Renal cortex interstitium (tissue), 15 donors: ENCODE measurements at places on chromosomes 7 and 10. TPM values are rescaled to one million over a fixed set of nuclear protein-coding genes. Genes with fewer than 3 reads are reported as not detected.

DNA sequence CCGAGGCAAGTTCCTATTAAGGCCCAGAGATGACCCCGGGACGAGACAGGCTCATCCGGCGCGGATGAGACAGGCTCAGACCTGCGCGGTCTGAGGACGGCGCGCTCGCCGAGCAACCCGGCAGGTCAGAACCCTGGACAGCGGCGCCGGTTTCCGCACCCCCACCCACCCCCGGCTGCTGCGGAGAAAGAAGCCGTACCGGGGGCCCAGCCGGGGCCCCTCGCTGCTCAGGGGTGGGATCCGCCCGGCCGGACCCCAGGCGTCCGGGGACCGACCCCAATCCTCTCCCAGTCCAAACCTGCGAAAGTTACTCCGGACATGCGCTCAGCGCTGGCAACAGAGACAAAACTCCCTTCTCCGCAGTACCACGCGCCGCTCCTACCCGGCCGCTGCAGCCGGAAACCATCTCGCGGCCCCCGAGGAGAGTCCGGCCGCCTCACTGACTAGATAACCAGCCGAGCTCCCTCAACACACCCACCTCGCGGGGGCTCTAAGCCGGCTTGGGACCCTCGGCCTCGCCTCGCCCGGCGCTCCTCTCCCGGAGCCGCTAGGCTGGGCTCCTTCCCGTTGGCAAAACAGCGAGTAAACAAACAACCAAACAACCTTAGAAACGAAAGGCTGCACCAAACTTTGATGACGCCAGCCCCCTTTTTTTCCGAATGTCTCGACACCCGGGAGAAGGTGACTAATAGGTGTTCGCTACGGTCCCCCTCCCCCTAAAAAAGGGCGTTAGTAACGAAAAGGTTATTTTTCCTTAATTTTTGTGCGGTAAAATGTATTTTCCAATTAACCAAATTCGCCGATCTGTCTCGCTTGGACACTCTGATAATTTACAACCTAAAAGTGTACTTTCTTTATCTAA lies 2.3 kb upstream of the DRGX start:
- peak; percentile 49 for DNase-seq

- DNase-seq, result no peak
These were observed 55.8 kb downstream of the FAM53B start for GRCh38 chr10:124688386-124688785.

GRCh38 chr7:139114018-139114417 lies 4.5 kb upstream of the ZC3HAV1 start:
- no peak for DNase-seq

GRCh38 chr10:30178356-30178964 lies 119.1 kb upstream of the JCAD start:
- DNase-seq, result no peak

GRCh38 chr10:30098629-30099028 lies 39.2 kb upstream of the JCAD start:
- no peak for DNase-seq

DNA sequence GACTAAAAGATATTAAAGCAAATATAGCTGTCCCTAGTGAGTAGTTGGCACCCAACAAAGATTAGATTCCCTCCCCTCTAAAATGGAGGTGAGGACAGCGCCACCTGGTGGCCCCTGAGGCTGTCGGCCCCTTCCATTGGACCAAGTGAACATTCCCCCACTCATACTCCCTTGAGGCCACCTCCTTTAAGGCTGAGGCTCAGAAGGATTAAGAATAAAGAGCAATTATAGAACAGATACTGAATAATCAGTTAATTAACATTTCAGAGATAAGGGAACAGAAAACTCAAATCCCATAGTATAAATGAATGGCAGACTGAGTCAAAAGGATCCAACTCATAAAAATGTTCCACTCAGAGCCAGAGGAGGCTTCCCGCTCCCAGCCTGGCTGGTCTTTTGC lies 130.4 kb upstream of the GHITM start:
- DNase-seq, result no peak

DNA sequence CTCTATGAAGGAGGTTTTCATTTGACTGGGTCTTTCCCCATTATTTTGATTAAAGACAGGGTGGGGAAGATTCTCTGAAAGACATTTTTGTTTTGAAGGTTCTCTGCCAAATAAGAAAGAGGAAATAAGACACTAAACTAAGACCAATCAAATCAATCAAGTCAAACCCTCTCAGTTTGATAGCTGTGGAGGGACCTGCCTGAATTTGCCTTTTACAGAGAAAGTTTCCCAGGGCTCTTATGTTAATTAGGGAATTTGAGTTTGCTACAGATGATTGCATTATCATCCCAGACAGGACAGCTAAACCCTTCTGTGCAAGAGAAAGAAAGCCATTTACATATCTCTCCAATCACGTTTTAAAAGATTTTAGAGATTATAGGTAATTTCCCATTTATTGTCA lies 80.0 kb downstream of the CSTF2T start:
- no peak for DNase-seq

DNA sequence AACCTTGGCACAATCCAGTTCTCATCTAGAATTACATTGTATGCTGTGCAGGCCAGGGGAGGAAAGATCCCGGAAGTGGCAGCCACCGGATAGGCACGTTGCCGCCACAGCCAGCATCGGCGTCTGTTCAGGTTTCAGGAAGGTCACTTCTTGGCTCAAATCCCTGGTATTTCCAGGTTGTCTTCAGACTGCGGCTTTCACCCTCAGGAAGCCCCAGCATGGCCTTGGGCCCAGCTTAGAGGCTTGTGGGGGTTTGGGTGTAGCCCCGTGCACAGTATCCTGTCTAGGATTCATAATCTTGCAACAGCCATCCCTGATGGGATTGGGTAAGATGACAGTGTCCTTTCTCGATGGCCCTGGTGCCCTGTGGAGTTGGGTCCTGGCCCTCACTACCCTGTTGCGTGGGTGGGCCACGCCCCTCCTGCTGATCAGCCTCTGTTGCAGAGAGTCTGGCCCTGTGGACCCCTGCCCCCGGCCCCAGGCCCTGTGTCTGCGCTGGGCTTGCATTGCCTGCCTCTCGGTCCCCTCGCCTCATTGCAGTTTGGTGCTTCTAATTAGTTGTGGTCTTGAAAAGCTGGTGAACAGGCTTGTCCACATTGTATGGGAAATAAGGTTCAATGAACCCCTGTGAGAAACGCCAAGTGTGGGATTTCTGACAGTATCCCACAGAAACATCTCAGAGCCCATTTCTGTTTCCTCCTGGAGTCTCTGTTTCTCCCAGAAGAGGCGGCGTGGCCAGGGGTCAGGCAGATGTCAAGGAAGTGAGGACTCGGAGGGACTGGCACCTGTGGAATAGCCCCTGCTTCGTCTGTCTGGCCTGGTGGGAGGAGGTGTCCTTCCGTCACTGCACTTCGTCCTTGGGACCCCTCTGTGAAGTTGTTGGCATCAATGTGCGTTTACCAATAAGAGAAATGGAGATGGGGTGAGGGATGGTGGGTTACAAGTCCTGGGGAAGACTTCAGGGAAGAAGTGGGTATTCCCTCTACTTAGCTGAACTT lies 77.5 kb downstream of the MGMT start:
- DNase-seq, result no peak

DNA sequence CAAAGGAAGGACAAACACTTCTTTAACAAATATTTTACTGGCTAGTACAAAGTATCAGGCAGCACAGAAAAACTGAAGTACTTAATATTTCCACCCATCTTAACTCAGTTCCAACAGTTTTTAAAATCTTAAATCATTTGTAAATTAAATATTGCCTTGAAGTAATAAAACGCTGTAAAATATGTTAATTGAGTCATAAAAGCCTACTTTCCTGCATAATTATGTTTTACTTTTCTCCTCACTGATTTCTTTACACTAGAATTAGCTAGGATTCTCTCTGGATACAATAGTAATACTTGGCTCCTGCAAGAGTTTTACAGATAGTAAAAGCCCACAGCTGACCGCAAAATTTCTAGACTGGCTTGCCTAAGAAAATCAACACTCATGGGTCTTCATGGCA lies 74.9 kb downstream of the SFMBT2 start:
- no peak for DNase-seq

DNA sequence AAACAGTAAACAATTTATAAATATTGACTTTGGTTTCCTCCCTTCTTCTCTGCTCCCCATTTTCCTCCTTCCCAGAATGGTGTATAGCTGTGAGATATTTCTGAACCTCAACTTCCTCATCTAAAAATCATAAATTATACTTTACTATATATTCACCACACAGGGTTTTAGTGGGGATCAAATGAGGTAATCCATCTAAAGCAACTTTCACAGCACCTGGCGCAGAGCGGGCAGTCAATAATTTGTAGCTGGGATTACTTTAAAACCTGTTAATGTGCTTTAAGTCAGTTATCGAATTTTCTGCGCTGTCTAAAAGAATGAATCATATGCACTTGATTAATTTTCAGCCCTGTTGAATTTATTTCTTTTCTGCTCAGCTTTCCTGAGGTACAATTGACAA lies 172.7 kb downstream of the PTEN start:
- no peak for DNase-seq

- no peak for DNase-seq
These were observed 960.0 kb downstream of the DNAJB9 start for GRCh38 chr7:109529712-109530111.

DNA sequence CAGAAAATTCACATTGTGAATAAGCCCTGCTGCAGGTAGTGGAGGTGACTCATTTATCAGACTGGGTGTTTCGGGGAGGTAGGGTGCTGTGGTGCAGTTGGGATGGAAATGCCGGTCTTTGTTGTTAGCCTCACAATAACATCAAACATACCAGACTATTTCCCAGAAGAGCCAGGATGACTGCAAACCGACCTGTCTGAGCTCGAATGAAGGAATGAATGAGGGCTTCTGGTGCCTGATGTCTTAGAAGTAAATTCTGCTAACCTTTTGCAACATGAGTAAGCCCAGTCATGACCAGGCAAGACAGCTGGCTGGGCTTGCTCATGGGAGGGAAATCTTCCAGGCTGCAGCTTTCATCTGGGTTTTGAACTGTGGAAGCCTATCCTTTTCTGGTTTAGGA lies 2.4 kb upstream of the VDAC2 start:
- no peak for DNase-seq

GRCh38 chr10:127194599-127194998 lies 1.8 kb downstream of the INSYN2A start:
- no peak for DNase-seq

Gene MMP21
- polyA plus RNA-seq, result 0.51 TPM

Gene VDAC2
- polyA plus RNA-seq, result 263 TPM

Gene C10orf71
- 0.06 TPM for polyA plus RNA-seq

Gene SPOCK2
- polyA plus RNA-seq, result 151 TPM

Gene SPAM1
- polyA plus RNA-seq, result not detected

Gene CALHM2
- 13.2 TPM for polyA plus RNA-seq

Gene LLCFC1
- 0.54 TPM for polyA plus RNA-seq

Gene PIP
- not detected for polyA plus RNA-seq

Gene NODAL
- 0.45 TPM for polyA plus RNA-seq

Gene TSPAN33
- 69.0 TPM for polyA plus RNA-seq
